ENCODE measurements at places on chromosomes 5 and 9.

GRCh38 chr5:160229190-160229742 is at the start of gene FABP6:
FABP6 (plus strand) TSS chr5:160229506; CDS start chr5:160229558, 52 bp downstream.
- DNase-seq: no peak

DNA sequence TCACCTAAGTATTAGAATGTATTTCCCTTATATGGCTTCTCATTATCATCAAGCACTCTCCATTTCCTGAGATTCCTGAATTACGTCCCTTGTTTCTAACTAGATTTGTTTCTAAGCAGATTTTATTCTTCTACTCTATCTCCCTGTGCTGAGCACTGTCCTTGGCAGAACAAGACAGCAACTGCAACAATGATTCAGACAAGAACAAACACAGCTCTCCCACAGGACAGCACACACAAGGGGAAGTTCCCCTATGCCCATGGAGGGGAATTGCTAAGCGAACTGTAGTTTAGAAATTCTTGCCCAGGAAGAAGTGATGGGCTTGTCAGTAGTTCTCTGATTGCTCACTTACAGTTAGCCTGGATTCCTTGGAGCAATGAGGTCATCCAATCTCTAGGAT is 759.9 kb downstream of the DTWD2 start:
- DNase-seq: no peak

GRCh38 chr9:136526625-136527066 is 19.2 kb downstream of the NOTCH1 start:
- no peak for DNase-seq

- no peak for DNase-seq
Measured at GRCh38 chr9:7452378-7452777, 347.2 kb downstream of the DMAC1 start.

- no peak for DNase-seq
Measured at GRCh38 chr5:55278778-55279177, 28.7 kb downstream of the DHX29 start.

- DNase-seq: no peak
Measured at GRCh38 chr9:38118862-38119438, 49.9 kb upstream of the SHB start.

GRCh38 chr5:179819296-179820126 is 1.2 kb upstream of the SQSTM1 start:
- no peak for DNase-seq

DNA sequence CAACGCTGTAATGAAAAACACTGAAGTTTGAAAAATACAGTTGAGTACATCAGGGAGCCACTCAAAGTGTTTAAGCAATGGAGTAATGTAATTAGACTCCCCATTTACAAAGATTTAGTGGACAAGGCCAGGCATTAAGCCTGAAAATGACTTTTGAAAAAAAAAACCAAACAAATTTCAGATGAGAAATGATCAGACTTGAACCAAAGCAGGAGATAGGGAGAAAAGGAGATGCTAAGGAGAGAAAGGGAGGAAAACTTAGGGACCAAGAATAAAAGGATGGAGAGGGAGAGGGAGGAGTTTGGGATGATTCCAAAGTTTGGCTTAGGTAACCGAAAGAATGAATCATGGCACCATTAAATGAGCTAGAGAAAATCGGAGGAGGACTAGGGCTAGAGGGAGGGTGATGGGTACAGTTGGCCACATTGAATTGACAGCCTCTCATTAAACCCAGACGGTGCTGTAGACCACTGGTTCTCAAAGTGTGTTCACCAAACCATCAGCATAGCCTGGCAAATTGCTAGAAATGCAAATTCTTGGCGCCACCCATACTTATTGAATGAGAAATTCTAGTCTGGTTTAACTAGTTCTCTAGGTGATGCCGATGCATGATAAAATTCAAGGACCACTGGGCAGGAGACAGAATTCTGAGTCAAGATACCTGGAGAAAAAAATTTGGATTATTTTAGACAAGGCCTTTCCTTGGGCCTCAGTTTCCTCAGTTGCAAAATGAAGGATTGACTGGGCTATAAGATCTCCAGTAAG is 6.2 kb upstream of the CPEB4 start:
- DNase-seq: no peak

DNA sequence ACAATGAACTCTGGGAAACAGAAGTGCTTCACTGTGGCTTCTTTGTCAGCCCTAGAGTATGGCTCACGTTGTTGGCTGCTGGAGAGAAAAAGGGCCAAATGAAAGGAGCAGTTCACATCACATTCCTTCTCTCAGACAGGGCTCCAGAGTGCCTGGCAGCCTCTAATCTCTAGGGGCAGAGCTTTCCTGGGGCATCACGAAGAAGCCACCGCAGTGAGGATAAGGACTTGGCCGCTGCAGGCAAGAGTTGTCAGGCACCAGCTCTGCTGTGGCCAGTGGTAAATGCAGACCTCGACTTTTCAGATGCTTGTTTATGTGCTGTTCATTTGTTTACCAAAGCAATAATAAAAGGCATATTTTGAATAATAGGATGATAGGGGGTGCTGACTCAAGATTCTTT is 227.2 kb downstream of the ICE1 start:
- no peak for DNase-seq

- DNase-seq: no peak
Measured at GRCh38 chr9:130292106-130292505, 26.5 kb downstream of the HMCN2 start.

- no peak for DNase-seq
Measured at GRCh38 chr9:124248960-124249359, 8.8 kb upstream of the NEK6 start.

DNA sequence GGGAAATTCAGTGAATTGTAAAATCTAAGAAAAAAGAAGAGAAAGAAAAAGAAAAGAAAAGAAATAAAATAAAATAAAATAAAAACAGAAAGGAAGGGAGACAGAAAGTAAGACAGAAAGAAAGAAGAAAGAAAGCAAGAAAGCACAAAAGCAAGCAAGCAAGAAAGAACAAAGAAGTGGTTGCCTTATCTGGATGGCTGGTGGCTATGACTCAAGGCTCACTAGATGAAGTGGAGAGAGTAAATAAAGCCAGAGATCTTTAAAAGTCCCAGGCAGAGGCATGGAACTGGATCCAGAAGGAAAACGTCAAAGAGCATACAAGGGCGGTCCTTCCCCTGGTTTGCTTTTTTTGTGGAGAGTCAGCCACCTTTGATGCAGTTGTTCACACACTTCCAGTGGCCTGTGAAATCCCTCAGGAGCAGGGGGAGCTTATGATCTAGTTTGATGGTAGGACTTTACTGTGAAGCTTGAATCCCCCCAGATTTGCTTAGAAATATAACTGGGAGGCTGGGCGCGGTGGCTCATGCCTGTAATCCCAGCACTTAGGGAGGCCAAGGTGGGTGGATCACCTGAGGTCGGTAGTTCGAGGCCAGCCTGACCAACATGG is 176.7 kb upstream of the HMHB1 start:
- no peak for DNase-seq

GRCh38 chr5:141934099-141934844 is 10.6 kb downstream of the DELE1 start:
- no peak for DNase-seq

- DNase-seq: no peak
Measured at GRCh38 chr9:12961276-12961809, 186.5 kb downstream of the LURAP1L start.

DNA sequence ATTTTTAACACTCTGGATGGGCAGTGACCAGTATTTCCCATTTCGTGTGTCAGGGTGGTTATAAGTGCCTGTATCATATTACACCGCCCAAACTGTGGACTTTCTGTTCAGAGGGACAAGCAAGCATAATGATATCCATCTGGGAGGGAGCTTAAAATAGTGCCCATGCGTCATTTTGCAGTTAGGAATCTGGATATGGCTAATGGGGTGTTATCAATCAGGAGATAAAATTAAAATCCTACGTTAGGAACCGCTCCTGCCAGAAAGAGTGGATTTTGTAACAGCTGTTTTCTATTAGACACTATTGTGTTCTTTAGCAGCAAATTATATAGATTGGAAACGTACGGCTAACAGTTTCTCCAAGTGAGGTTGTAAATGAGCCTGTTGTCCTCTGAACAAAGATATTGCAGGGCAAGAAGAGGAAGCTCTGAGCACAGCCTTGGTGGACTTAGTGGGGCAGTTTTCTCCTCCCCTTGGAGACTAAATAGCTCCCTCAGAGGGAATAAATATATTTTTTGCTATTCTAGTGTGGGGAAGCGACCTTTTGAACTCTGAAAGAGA is 160.4 kb downstream of the SPATA31D1 start:
- DNase-seq: peak; percentile 31

GRCh38 chr5:135811007-135811406 is 23.5 kb upstream of the SLC25A48 start:
- no peak for DNase-seq

- DNase-seq: no peak
Measured at GRCh38 chr9:36691671-36692070, 119.0 kb downstream of the MELK start.

DNA sequence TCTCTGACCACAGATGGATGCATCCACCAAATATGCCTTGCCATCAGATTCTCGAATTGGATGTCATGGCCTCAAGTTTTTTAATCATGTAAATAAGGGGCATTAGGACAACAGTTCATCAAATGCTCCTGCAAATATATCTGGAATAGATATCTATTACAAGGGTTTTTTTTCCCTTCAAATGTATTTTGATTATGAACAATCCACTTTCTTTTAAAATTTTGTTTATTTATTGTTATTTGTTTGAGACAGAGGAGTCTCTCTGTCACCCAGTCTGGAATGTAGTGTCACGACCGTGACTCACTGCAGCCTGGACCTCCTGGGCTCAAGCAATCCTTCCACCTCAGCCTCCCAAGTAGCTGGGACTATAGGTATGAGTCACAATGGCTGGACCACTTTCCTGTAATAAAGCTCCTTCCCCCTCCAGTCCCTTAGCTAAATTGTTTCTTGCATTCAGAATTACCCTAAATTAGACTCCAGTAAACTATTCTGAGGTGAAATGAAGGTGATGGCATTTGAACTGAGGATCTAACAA is 1412.1 kb downstream of the EFNA5 start:
- DNase-seq: no peak

DNA sequence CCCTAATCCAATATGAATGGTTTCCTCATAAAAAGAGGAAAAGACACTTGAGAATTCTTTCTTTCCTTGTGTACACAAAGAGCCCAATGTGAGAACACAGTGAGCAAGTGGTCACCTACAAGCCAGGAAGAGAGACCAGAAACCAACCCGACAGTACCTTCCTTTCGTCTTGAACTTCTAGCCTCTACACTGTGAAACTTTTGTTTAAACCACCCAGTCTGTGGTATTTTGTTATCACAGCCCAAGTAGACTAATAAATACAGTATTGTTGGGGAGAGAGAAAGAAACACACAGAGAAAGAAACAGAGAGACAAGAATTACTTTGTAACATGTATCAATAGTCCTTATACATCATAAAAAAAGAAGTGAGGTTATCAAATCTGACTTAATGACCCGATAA is 37.2 kb downstream of the CENPK start:
- no peak for DNase-seq

DNA sequence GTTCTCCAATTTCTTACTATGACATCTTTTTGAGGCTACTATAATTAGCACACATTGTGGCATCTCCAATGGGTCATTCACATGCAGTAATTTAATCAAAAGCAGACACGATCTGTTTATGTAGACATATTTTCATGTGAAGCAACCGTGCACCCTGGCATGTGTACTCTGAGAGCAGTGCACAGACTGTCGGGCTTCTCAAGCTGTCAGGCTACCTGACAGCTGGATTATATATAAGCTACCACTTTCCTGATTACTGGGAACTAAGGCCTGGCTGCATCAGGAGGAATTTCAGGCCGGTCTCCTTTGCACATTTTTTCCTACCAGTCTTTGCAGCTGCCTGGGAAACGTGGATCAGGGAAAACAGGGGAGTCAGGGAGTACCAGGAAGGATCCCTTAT is 197.5 kb downstream of the MAPKAP1 start:
- no peak for DNase-seq

GRCh38 chr5:174412941-174413340 is 311.4 kb upstream of the MSX2 start:
- DNase-seq: no peak

GRCh38 chr5:9498541-9499497 is 47.1 kb downstream of the SEMA5A start:
- DNase-seq: no peak

DNA sequence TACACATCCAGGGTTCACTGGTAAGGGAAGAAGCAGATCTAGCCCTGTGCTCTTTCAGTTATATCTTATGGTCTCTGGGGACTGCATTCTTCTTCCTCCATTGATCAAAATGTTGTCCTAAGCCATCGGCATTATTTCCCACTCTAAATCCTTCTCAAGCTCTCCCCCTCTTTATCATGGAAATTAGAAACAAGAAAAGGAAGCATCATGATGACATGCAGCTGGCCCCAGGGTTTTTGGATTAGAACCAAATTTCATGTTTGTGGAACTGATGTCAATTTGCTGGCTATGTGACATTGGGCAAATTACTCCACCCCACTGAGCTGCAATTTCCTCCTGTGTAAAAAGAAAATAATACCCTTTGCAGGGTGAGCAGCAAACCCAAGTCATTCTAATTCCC is 39.5 kb downstream of the MFAP3 start:
- no peak for DNase-seq

DNA sequence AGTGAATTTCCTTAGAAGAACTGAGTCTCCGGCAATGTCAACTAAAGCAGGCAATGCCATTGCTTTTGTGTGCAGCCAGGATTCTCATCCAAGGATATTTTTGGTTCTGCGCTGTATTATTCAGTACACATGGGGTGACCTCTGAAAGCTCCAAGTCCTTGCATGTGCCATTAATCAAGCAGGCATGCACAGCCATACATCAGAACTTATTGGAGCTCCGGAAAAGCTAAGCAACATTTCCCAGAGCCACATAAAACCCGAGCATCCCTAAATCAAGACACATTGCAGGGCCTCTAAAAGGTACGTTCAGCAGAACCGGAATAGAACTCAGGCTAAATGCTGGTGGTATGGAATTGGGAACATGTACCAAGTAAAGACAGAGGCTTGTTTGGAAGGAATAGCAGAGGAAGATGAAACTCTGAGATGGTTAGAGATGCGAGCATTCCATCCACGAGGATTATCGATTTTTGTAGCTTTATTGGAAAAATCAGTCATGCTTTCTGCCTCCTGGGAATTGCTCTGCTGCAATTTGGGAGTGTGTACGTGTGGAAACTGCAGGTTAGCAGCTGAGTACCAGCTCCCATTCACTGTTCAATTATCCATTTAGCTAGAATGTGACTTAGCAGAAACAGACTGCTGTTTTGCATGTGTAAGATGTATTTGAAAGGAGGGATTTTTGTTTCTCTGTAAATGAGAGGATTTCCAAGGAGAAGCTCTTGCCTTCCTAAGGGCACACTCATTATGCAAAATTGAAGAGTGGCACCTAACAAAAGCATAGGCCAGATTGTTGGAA is 143.7 kb upstream of the WWC1 start:
- no peak for DNase-seq

- no peak for DNase-seq
Measured at GRCh38 chr9:96203867-96204501, 98.0 kb downstream of the HSD17B3 start.

DNA sequence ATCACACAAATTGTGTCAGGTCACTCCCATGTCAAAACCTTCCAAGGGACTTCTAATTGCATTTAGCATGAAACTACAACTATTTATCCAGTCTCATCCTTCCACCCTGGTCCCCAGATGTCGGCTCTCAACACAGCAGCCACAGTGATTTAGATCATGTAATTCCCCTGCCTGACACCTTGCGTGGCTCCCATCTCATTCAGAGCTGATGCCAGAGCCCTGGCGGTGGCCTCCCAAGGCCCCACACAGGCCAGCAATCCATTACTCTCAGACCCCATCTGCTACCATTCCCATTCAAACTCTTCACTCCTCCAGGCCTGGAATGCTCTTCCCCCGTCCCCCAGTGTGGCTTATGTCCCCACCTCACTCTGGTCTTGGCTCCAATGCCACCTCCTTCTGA is 2.4 kb downstream of the SLC35D2 start:
- DNase-seq: no peak

Data from left renal cortex interstitium (tissue), 4 donors.